ENCODE measurements at places on chromosomes 4 and X.

DNA sequence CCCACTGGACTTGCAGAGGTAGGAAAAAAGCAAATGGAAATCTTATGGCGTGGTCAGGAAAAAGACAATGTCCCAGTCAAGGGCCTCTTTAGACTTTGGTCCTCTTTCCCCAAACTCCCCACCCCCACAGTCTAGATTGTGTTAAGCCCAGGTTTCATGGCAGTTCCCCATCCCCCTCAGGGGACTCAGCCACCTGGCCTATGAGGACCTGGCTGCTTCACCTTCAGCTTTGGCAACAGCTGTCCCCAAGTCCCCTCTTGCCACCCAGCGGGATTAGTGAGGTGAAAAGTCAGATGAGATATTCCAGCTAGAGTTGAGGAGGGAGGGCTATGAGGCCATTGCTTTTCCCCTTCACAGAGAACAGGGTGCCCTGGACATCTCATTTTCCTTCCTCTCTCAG lies 457 bp downstream of the RIPPLY1 start:
- no peak for DNase-seq

- DNase-seq, result peak; percentile 52
These were observed 388.6 kb downstream of the PDHA2 start for GRCh38 chr4:96228463-96228862.

DNA sequence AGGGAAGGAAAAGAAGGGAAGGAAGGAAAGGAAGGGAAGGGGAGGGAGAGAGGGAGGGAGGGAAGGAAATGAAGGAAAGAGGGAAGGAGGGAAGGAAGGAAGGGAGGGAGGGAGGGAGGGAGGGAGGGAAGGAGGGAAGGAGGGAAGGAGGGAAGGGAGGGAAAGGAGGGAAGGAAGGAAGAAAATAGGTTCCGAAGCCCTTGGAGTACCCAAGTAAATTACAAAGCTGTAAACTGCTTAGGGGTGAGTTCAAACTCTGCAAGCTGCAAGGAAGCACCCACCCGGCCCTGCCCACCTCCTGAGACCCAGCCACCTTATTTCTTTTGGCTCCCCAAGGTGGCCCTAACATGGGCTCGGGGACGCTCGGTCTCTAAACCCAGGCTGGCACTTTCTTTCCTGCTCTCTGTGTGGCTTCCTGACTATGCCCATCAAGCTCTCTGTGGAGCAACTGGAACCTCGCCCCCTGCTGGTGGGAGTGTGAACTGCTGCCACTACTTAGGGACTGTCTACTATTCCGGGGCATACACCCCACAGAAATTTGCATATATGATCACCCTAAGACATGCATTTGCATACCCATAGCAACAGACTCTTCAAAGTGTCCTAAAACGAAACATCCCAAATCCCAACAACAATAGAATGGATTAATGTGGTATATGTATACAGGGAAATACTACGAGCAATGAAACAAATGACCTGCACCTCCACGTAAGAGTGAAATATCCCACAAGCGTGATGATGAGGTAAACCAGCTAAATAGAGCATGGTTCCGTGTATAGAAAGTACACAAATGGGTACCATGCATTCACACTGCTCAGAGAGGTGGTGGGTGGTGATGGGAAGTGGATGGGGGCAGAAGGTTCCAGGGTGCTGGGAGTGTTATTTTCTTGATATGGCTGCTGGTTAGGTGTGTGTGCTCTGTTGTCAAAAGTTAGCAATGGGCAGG lies 151.7 kb upstream of the TBL1X start:
- DNase-seq, result no peak

DNA sequence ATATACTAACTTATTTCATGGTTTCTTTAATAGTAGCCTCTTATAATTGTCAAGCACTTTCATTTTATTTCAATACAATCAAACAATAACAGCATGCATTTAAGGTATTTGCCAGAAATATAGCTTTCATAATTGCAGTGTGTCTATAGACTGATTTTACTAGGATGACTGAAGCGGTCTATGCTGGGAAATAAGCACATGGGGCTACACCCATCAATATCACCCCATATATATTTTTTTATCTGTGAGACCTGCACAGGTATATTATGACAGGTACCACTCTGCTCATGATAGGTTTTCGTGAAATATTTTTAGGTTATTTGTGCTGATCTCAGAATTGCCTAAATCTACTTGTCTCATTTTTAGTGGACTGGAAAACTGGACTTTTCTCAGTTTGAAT lies 229.1 kb upstream of the PITX2 start:
- DNase-seq, result no peak

DNA sequence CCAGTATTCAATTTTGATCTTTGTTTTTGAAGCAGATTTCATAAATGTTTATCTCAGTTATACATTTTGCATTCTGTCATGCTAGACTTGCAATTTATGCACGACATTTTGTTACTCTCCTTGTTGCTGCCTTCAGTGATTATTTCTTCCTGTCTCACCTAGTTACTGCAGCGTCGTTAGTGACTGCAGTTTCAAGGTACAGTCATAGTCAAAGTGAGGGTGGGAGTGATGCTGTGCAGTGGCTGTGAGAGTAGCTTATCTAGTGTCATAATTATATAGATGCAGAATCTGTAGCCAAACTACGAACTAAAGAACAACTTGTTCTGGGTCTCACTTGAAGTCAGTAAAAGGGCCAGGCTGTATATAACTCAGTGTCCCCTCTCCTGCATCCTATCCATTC lies 69.8 kb downstream of the GPR101 start:
- no peak for DNase-seq

- DNase-seq, result no peak
These were observed 605.8 kb upstream of the TENM3 start for GRCh38 chr4:181637186-181638105.

DNA sequence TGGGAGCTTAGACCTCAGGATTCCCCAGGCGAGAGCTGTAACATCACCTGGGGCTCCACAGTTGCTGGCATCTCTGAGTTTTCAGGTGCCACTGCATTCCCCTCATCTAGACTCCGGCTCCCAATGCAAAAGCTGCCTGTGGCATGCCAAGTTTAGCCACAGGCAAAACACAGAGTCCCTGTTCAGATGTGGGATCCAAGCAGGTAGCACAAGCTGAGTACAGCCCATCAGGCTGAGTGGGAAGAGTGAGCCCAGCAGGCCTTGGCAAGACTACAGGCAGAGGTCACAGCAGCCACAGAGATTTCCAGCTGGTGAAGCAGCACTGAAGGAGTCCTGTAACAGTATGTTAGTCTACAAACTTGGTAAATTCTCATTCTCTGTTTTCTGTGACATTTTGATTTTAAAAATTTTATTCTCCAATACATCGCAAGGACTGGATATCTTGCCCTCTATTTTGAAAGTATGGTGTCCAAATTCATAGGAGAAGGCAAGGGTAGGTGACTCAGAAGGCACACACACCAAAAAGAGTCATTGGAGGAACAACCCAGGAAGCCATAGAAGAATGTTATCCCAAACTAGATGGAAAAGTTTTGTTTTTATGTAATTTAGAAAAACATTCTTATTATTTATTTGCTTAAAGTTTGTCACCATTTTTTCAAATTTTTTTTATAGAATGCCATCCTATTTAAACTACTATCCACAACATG lies 13.6 kb upstream of the CXCL2 start:
- DNase-seq, result no peak
